ENCODE measurements at places on chromosomes 5 and 9. TPM values are rescaled to one million over a fixed set of nuclear protein-coding genes. Genes with fewer than 3 reads are reported as not detected.

DNA sequence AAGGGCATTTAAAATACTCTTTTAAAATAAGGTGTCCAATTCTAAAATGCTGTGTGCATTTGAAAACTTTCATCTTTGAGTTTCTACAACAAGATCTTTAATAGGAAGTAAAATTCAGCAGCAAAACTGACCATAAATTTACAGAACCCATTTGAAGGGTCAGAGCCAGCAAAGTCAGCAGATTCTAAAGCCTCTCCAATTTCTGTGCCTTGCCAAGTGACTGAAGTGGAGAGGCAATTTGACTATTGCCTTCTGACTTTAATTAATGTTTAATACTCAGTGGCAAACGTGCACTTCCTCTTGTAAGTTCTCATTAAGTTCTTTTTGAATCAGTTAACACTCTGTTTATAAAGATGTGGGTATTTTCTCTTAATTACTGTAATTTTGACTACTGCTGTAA lies 155.2 kb downstream of the BAAT start:
- DNase-seq = no peak

DNA sequence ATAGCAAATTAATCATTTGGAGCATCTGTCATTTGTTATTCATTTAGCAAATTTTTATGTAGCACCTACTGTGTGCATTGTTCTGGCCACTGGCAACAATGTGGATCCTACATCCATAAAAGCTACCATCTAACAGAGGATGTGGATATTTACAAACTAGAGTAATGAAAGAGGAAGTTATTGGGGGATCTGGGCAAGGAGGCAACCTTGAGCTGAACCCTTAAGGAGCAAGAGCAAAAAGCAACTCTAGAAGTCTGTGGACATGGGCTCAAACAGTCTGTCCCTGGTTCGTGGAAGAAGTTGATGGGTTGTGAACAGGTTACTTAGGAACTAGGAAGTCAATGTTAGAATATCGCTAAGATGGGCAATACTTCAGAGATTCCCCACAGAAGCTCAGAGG lies 259.9 kb downstream of the SYK start:
- DNase-seq = no peak

DNA sequence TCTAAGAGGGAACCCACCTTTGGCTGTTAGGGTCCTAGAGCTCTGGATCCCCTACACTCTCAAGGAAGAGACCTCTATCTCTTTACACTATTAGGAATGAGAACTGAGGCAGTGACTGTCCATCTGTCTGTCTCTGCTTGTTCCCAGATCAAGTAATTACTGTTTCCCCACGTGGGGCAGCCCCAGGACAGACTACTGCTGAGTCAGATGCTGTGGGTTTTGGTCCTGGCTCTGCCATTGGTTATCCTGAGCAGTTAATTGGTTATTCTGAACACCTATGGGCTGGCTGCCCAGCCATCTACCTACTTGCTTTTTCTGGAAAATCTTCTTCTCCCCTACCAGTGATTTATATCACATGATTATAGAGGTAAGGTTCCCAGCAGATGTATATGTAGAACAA lies 33.3 kb downstream of the FBXO10 start:
- DNase-seq = no peak

DNA sequence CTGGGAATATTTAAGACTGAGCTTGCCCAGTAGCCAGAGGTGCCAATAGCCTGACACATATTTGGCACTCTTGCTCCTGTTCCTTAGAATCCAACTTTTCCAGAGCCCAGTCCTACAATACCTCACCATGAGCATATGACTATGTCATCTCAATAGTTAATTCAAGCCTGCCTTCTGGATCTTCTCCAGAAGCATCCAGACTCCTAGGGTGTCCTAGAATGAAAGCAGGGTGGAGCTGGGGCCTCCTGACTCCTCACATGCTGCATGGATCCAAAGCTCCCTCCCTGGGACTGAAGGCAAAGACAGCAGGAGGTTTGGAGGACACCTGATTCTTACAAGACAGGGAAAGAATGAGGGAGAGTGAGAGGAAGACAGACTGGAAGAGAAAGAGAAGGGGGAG lies 37.9 kb downstream of the SH3TC2 start:
- no peak for DNase-seq

GRCh38 chr5:178201221-178201926 lies 3.0 kb upstream of the HNRNPAB start:
- no peak for DNase-seq

DNA sequence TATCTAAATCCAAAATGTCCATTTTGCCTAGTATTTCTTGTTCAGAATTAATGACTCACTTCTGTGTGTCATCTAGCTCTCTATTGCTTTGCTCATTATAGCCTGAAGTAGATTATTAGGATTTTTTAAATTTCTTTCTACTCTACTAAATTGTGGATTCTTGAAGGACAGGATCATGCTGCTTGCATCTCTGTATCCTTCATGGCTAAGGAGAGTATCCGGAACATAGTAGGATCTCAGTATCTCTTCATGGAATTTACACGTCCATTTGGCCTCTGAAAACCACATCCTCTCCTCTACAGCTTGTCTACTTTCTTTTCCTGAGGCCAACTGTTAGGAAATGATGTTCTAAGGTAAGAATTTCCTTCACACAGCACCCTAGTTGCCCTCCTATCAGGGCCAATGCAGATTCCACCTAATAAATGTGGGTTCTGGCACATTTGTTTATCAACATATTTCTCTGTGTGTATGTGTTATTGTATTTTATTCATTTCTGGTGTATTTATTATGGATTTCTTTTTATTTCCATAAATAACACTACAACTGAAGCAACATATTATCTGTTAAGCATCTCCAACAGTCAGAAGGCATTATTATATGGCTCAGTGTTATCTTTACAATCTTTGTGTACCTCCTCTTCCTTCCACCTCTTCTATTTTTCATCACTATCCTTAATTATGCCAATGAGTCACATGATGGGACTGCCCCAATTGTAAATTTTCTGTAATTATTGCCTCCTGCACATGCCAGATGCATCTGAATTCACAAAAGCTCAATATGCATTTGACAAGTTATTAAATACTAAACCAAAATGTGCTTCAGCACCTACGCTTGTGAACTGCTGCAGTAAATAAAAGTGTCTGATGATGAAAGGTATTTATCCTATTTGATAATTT lies 557.8 kb upstream of the TLE4 start:
- DNase-seq = no peak

DNA sequence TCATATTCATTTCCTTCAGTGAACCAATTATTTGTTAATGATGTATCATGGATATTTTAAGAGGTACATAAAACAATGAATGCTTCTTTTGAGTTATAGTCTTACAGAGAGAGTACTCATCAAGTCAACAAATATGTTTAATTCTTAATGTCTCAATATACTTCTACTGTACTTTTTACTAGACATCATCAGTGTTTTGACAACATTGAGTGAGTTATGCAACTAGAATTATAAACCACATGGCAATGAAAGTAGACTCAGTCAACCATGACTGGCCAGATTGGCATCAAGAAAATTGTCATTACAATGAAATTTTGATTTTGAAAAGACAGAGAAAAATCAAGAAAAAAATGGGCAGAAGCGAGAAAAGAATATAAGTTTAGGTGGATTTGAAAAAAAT lies 1248.1 kb upstream of the CDH18 start:
- no peak for DNase-seq

Gene LCP2
- 4.3 TPM for polyA plus RNA-seq

Gene OR1J2
- polyA plus RNA-seq = not detected

Gene GRHPR
- polyA plus RNA-seq = 156 TPM

Gene ASB6
- polyA plus RNA-seq = 18.9 TPM

Gene TSSK1B
- polyA plus RNA-seq = not detected

Gene CTXN3
- not detected for polyA plus RNA-seq

Gene PCDHA9
- polyA plus RNA-seq = 0.12 TPM

Gene RANBP3L
- polyA plus RNA-seq = 10.5 TPM
